Stimulated activated naive CD4-positive, alpha-beta T cell treated with Interleukin-2 at 50 U/mL for 16 hours (primary cell): ENCODE measurements at places on chromosomes 6 and 20.

- DNase-seq = no peak
Measured at GRCh38 chr6:124396361-124396760, 565.9 kb upstream of the RNF217 start.

DNA sequence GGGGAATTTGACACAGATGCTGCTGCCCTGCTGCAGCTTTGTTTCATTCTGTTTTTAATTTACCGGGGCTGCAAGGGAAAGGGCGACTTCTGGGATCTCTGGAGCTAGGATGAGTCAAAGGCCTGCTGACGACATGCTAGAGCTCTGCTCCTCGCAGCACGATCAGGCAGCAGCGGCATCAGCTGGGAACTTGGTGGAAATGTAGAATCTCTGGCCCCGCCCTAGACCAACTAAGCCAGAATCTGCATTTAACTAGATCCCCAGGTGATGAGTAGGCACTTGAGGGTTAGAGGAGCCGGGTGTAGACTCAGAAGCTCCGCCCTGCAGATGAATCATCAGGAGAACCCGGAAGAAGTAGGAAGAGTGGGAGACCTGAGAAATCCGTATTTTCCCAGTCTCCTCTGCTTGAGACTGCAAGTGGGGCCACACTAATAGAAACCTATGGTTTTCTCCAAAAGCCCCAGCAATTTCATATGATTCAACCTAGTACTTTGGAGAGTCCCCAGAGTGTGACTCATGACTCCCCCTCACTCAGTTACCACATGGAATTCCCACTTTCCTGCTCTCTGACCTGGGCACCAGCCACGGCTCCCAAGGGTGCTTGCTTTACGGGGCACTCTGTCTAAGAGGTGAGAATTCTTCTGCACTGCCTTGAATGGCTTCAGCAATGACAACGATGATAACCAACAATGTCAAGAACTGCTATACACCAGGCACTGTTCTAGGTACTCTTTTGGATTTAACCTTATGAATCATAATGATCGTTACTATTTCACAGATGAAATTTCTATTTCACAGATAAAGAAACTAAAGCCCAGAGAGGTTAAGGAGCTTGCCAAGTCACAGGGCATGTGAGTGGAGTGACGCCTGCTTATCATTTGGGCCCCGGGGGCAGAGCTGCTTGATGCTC is 18.1 kb downstream of the TUBB2B start:
- DNase-seq = peak; percentile 79

- no peak for DNase-seq
Measured at GRCh38 chr20:62119591-62120364, 2.5 kb upstream of the LSM14B start.

- no peak for DNase-seq
Measured at GRCh38 chr6:128655978-128656498, 135.6 kb upstream of the PTPRK start.

DNA sequence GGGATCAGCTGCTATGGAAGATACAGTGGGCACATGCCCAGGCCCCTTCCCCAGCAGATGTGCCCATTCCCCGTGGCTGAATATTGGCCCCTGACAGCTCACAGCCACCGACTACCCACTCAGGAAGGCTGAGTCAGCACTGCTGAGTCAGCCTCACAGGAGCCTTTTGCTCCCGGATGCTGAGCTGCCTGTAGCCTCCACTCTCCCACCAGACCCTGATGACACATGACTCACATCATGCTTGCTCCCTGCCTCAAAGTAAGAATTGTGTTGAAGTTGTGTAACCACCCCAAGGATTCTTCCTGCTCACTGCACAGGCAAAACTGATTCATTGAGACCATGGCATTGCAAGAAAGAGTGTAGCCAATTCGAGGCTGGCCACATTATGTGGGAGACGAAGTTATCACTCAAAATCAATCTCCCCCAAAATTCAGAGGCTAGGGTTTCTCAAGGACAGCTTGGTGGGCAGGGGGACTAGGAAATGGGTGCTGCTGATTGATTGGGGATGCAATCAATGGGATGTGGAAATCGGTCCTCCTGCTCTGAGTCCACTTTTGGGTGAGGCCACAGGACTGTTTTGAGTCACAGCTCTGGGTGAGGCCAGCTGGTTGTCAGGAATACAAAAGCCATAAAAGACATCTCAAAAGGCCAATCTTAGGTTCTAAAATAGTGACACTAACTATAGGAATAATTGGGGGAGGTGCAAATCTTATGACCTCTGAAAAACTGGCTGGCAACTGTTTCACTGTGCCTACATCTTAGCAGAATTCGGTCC is 556.6 kb upstream of the CDH4 start:
- no peak for DNase-seq

DNA sequence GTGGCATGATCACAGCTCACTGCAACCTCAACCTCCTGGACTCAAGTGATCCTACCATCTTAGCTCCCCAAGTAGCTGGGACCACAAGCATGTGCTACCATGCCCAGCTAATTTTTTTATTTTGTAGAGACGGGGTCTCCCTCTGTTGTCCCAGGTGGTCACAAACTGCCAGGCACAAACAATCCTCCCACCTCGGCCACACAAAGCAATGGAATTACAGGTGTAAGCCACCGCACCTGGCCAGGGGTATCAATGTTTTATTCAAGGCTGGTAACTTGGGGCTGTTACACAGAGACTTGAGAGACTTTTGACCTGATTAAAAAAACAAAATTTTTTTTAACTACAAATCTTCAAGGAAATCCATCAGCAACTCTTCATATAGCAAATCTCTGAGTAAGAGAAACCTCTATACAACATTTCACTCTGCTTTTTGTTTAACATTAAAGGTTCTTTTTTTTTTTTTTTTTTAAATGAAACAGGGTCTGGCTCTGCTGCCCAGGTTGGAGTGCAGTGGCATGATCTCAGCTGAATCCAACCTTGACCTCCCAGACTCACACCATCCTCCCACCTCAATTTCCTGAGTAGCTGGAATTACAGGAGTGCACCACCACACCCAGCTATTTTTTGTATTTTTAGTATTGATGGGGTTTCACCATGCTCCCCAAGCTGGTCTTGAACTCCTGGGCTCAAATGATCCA is 5.9 kb downstream of the EIF2S2 start:
- no peak for DNase-seq
